ENCODE measurements at places on chromosomes 13 and 19. TPM values are rescaled to one million over a fixed set of nuclear protein-coding genes. Genes with fewer than 3 reads are reported as not detected.

GRCh38 chr19:678791-679388 lies 2.7 kb downstream of the FSTL3 start:
- peaks cover 31% of the 10 kb centered on the region for H3K4me1 ChIP-seq
- H3K27me3 ChIP-seq: no peaks in the 10 kb centered on the region
- DNase-seq: no peak
- peak overlapping the region; percentile 72 for H3K4me3 ChIP-seq
- peak overlapping the region; percentile 78 for H3K27ac ChIP-seq
- H3K36me3 ChIP-seq: no peaks in the 10 kb centered on the region

GRCh38 chr19:40453151-40453735 lies 9.1 kb upstream of the SERTAD3 start:
- H3K27me3 ChIP-seq: no peaks in the 10 kb centered on the region
- peaks cover 5% of the 10 kb centered on the region for H3K36me3 ChIP-seq
- DNase-seq: no peak
- H3K27ac ChIP-seq: no peak overlapping the region
- no peak overlapping the region for H3K4me3 ChIP-seq

DNA sequence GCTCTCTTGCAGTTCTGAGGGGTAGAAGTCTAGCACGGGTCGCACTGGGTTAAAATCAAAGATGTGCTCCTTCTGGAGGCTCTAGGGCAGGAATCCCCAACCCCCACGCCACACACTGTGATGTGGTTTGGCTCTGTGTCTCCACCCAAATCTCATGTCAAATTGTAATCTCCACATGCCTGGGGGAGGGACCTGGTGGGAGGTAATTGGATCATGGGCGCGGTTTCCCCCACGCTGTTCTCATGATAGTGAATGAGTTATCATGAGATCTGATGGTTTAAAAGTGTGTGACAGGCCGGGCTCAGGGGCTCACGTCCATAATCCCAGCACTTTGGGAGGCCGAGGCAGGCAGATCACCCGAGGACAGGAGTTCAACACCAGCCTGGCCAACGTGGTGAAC lies 26.6 kb upstream of the CALM3 start:
- H3K36me3 ChIP-seq: no peaks in the 10 kb centered on the region
- peaks cover 15% of the 10 kb centered on the region for H3K27me3 ChIP-seq
- H3K4me3 ChIP-seq: no peak overlapping the region
- H3K4me1 ChIP-seq: peaks cover 7% of the 10 kb centered on the region

Gene IGFL4
- not detected for total RNA-seq

DNA sequence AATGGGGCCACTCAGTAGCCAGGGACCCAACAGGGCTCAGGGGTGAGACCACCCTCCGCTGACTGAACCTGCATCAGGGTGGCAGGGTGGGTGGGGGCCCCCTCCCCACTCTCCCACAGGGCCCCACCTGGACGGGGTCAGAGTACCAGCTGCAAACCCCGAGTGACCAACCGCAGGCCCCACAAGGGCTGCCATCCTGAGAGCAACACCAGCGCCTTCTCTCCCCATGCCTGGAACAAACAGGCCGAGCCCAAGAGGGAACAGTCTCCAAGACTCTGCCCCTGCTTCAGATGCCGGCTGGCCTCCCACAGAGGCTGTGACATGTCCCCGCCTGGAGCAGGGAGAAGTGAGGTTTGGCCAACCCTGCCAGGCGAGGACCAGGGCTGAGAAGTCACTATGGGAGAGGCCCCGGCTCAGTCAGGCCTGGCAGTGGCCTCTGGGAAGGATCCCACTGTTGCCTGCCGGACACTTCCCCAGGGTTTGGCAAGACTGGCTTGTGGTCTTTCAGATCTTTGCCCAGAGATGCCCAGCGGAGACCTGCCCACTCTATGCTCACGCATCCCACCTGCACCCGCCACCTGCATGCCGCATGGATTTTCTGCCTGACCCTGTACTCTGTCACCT lies 27.2 kb downstream of the MPND start:
- no peak for DNase-seq
- H3K36me3 ChIP-seq: peaks cover 2% of the 10 kb centered on the region
- no peaks in the 10 kb centered on the region for H3K27me3 ChIP-seq
- peaks cover 72% of the 10 kb centered on the region for H3K4me1 ChIP-seq

GRCh38 chr13:73910733-73911132 lies 223.5 kb downstream of the KLF12 start:
- H3K27me3 ChIP-seq: no peaks in the 10 kb centered on the region
- DNase-seq: no peak
- peaks cover 32% of the 10 kb centered on the region for H3K4me1 ChIP-seq
- no peaks in the 10 kb centered on the region for H3K36me3 ChIP-seq

Gene ZNF112
- 8.8 TPM for total RNA-seq

Gene CGB5
- not detected for total RNA-seq

- H3K4me1 ChIP-seq: peaks cover 3% of the 10 kb centered on the region
- H3K4me3 ChIP-seq: no peak overlapping the region
- DNase-seq: no peak
- no peaks in the 10 kb centered on the region for H3K36me3 ChIP-seq
- peaks cover 11% of the 10 kb centered on the region for H3K27me3 ChIP-seq
- no peak overlapping the region for H3K27ac ChIP-seq
Observed at GRCh38 chr19:16153582-16154336, 10.3 kb downstream of the HSH2D start.

DNA sequence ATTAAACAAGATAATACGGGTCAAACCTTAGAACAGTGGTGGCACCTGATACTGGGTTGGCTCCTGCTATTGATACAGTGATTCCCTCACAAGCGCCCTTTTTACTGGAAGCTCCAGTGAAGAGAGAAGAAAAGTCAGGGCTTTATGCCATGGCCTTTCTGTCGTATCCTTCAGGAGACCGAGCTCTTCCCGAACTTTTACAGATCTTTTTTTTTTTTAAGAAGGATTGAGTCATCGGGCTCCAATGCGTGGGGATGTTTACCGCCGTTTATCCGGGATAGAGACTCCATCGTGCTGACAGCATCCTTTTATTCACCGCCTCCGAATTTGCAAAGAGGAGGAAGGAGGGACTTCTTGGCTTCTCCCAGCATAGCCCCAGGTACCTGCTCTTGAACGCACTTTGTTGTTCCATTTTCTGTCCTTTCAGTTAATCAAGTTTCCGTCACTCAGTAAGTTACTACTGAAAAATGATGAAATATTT lies 574 bp downstream of the ZNF227 start:
- peak overlapping the region; percentile 94 for H3K27ac ChIP-seq
- H3K27me3 ChIP-seq: no peaks in the 10 kb centered on the region
- no peak for DNase-seq
- H3K36me3 ChIP-seq: peaks cover 21% of the 10 kb centered on the region
- peak overlapping the region; percentile 91 for H3K4me3 ChIP-seq

DNA sequence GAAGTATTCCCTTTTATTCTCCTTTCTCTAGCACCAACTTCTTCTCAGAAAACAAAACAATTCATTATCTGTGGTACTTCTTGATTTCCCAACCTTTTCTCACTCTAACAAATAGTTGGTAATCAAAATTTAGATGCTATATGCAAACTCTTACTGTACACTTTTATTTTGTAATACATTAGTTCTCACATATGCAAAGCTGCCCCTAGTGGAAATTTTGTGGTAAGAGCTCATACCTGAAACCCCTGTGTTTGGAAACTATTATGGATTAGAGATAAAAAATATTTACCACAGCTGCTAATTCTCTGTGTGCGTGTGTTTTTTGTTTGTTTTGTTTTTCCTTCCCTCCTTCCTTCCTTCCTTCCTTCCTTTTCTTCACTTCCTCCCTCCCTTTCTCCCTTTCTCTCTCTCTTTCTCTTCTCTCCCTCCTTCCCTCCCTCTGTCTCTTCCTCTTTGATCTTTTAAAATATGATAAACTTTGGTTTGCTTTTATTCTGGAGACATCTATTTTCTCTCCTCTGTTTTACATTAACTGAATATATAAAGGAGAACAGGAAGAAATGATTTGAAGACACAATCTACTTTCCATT lies 537.4 kb downstream of the SLITRK6 start:
- no peak overlapping the region for H3K27ac ChIP-seq
- H3K4me1 ChIP-seq: peaks cover 34% of the 10 kb centered on the region

Gene PODNL1
- 2.4 TPM for total RNA-seq
